ENCODE measurements at places on chromosomes 12 and 14.

DNA sequence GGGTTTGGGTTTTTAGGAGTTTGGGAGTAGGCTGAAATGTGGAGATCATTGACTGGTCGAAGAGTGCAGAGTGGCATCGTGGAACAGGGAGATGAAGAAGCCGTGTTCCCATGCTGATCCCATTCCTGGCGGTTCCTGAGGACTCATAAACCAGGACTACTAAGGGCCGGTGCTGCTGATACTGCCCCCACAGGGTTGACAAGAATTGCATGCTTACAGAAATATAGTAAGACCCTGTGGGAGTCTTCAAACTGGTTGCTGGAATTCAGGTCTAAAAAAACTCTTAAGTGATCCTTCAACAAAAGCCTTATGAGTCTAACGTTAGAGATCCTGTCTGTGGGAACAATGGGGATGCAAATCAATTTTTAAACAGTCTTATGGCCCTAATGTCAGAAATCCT, 64.0 kb upstream of the ARHGAP5 start:
- no peak for DNase-seq

GRCh38 chr14:85428926-85429325, 101.0 kb upstream of the FLRT2 start:
- DNase-seq: no peak

DNA sequence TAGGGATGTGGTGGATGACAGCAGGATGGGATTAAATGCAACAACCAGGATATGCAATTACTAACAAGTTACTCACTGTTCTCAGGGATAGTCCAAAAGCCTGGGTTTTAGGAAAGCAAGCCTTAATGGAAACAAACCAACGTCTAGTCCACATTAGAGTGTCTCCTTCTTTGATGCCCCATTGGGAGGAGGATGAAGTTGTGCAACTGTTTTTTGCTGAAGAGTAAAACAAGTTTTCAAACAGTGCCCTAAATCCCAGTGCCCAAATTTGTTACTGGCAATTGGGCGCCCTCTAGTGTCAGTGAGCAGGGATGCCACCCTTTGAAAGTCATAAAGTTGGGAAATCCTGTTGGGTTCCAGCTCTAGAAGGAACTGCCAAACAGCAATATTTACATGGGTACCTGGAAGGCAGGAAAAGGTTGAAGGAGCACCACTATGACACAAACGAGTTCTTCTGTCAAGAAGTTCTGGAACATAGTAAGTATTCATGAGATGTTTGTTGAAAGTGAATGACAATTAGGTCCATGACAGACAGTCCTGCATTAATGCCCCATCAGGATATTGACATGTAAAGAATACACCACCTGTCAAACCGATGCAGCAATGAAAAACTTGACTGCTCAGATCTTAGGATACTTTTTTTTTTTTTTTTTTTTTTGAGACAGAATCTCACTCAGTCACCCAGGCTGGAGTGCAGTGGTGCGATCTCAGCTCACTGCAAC, 11.1 kb upstream of the DPF3 start:
- DNase-seq: peak; percentile 59

DNA sequence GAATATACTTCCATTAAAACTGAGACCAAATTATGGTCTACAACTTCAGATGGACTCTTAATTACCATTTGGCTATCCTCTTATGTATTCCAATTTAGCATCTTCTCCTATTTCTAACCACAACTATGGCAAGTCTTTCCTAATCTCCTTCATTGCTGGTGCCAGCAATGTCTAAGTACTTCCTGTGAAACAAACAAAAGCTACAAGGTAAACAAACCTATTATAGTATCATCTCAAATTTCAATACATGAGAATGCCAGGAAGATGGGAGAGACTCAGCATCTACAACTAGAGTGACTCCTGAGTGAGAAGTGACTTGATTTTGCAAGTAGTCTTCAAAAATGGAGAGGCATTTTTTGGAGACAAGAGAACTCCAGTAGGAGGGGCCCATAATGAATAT, 202.9 kb upstream of the ATXN7L3B start:
- DNase-seq: no peak

DNA sequence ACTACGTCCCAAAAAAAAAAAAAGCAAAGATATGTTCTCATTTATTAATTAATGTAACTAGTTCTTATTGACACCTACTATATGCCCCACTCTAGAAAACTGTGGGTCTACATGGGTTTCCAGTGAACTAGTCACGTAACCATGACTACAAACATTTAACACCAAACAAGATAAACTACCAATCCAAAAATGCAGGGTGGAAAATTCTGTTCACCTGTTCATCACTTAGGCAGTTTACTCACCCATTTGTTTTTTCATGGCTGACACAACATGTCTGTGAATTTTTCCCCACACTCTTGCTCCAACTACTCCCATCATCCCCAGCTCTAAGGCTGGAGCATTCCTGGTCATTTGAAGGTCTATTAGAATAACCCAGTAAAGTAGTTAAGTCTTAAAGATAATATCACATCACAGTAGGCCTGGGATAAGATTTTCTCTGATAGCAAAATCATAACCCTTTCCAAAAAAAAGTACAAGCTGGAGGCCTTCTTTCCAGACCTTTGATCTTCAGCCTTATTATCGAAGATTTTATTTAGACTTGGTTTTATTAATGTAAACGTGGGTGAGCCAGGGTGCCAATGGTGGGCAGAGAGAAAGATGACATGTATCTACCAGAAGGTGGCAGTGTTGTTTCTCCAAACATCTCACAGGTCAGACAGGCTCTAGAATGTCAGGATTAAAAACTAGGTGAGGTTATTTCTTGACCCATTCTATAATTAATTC, 61.6 kb upstream of the DAAM1 start:
- DNase-seq: peak; percentile 62

DNA sequence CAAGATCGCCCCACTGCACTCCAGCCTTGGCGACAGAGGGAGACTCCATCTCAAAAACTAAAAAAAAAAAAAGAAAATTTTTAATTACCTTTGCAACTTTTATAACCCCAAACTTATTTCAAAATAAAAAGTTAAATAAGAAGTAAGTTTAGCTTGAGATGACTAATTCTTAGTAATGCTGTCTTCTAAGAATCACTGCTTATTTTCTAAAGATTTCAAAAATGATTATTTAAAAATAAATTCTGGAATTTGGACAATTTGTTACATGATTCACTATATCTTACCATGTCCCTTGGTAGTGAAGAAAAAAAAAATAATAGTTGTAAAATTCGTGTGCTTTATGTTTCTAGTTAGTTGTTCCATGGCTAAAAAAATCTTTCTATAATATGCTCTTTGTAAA, 11.6 kb upstream of the HECTD1 start:
- no peak for DNase-seq

DNA sequence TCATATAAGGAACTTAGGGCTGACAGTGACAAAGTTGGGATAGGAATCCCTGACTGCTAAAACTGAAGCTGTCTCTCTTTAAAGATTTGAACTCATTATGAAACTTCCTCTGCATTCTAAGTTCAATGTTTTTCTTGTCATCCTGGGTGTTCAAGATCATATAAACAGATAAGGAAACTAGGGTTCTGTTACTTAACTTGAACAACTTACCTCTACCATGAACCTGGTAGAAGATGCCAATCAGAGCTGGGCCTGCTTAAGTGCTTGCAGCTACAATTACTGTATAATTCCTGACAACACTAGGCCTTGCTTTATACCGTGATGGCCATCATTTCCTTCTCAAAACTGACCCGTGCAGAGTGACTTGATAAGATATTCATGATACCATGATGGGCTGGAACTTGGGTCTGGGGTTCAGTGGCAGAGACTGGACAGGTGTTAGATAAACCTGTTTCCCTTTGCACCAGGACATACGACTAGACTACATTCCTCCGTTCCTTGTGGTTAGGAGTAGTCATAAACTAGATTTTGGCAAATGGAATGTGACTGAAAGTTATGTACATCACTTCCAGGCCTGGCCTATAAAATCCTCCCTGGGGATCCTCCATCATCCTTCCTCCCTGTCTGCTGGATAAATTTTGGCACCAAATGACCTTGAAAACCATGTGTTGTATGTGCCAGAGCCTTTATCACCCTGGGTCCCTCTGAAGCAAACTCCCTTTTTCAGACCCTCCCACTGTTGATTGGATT, 172.2 kb upstream of the PRICKLE1 start:
- no peak for DNase-seq

GRCh38 chr12:124828264-124829007, 35.2 kb downstream of the SCARB1 start:
- DNase-seq: no peak

GRCh38 chr14:89700801-89701200, 253.7 kb downstream of the EFCAB11 start:
- DNase-seq: no peak

DNA sequence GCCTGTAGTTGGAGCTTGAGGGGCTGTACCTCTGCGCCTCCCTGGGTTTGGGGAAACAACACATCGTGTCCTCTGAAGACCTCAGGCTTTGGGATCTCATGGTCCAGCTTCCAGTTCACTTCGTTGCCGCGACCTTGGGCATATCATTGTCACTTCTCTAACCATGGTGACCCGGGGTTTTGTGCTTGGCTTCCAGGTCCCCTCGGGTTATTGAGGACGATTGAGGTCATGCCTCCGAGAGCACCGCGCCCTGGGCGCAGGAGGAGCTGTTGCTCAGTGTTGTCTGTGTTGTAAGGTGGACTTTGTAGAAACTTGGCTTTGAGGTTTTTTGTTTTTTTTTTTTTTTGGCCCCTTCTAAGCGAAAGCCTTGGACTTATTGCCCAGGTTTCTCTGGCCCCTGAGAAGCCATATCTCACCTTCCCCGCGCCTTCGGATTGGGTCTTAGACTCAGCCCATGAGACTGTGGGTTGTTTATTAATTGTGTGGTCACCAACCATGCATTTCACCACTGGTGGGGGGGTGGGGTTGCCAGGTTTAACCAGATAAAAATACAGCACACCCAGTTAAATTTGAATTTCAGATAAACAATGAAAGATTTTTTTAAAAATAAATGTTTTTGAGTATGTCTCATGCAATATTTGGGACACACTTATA, 2.6 kb downstream of the BCL7A start:
- no peak for DNase-seq

- no peak for DNase-seq
Observed at GRCh38 chr12:48351022-48351708, 446 bp upstream of the ZNF641 start.

- DNase-seq: no peak
Observed at GRCh38 chr12:59973515-59973914, 377.7 kb downstream of the SLC16A7 start.

Data from GM10248 (cell line).